Thoracic aorta (tissue), 2 donors: ENCODE measurements at places on chromosomes 7 and 10.
A peak's percentile ranks its signal among the peaks of the same experiment; 100 is the strongest.

DNA sequence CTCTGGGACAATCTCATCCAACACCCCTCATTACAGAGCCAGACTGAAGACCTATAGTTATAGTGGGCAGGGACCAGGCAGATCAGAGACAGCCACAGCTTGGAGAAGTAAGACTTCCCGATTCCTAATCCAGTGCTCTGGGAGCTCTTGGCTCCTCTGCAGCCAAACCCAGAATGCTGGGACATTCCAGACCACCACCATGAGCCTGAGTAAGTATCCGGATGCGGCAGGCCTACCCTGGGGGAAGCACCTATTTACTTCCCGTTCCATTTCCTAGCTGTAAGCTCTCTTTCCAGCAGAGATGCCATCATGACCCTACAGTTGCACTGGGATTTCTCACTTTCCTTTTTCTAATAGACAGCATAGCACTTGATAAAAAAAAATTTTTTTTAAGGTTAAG is 16.4 kb downstream of the HIP1 start:
- no peak for DNase-seq

- DNase-seq: no peak
Measured at GRCh38 chr7:99737726-99738125, 2.7 kb upstream of the CYP3A7 start.

GRCh38 chr10:5779730-5780129 is 33.5 kb downstream of the GDI2 start:
- no peak for DNase-seq

GRCh38 chr7:37549076-37549931 is 100.6 kb upstream of the ELMO1 start:
- DNase-seq: no peak

- no peak for DNase-seq
Measured at GRCh38 chr7:70458745-70459144, 673.2 kb upstream of the GALNT17 start.

DNA sequence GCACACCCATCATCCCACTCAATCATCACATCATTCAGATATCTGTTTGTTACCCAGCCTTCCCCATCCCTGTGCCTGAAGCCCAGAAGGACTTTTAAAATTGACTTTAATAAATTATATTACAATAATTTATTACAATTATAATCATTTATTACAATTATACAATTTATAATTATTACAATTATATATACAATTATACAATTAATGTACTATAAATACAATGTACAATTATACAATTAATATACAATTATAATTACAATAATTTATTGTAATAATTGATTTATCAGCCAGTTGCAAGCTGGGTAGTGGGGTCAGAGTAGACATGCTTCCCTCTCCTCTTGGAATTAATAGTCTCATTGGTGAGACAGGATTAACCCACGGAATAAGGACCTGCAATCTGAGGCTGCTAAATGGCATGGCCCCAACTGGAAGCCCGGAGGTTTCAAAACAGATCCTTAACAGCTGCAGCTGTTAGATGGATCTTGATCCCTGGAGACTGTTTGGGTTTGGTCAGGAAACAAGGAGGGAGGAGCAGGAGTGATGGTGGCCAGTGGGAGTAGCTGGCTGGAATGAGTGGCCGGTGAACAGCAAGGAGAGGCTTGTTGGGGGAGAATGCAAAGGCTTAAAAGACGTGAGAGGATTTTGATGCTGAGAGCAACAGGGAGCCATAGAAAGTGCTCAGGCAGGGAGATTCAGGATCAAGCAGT is 402.8 kb upstream of the PODXL start:
- no peak for DNase-seq

- no peak for DNase-seq
Measured at GRCh38 chr7:151312831-151313809, 28.5 kb upstream of the NUB1 start.

- DNase-seq: no peak
Measured at GRCh38 chr10:88184543-88185297, 321.3 kb downstream of the PTEN start.

- DNase-seq: no peak
Measured at GRCh38 chr7:44167920-44168319, 21.3 kb downstream of the GCK start.

DNA sequence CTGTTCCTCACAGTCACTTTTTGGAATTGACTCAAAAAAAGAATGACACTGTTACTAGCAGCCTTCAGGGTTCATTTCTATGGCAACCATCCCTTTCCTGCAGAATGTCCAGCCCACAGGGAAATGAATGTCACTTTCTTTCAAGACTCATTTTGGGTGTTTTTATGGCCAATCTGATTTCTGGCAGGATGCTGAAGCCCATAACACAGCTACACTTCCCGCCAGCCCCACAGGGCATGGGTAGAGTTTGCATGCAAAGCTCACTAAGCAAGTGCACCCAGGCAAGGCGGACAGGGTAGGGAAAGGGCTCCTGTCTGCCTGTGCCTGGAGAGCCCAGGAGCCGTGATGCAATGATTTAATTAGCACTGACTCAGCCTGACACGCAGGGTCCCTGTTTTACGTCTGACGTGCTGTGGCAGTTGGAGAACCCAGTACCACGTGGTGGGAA is 26.1 kb upstream of the GPAM start:
- DNase-seq: no peak

GRCh38 chr10:101006593-101007098 is 7.0 kb downstream of the LZTS2 start:
- no peak for DNase-seq

DNA sequence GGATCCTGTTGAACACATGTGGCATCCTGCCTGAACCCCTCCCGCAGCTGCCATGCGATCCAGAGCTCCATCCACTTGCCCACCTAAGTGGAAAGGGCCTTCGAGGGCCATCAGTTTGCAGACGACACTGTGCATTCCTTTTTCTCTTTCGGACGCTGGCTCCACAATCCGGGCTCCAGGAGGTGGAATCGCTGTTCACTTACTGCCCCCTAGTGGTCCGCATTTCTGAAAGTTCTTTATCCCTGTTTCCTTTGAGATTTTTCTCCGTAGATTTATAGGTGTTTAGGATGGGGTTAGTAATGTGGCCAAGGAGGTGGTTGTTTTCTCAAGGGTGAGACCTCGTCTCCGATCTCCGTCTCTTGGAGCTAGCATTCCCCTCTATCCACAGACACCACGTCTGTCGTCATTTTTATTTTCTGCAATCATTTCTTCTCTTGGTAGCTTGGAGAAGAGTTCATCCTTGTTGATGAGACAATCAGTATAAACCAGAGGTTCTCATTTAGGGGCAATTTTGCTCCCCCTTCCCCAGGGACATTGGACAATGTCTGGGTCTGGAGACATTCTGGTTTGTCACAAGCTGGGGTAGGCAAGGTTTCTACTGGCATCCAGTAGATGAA is 204.6 kb downstream of the ARHGAP21 start:
- no peak for DNase-seq

DNA sequence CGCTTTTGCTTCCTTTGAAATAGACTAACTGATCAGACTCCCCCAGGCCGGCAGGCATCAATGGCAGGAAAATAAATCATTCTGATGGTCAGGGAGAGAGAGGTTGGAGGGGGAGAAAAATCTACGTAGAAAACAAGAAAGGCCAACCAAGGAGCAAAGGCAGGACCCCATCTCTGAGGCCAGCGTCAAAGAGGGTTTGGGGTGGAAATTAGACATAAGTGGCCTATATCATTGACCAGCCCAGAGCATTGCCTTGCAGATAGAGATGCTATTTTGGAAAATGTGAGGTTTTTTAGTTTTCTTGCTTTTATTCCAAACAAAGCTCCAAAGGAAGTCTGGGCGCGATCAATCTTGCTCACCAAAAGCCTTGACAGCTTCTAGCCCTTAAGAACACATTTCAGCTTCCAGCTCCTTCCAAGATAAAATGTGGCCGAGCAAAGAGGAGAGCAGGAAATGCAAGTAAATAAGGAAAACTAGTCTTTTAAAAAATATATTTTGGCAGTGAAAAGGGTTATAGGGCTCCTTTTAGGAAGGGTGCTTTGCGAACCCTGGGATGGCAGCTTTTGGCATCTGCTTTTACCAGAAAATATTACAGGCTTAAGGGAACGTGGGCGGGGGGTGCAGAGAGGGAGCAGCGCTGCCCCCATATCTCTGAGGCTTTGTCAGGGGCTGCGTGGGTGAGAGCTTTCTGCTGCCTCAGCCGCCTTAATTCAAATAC is 2.0 kb upstream of the HOXA2 start:
- no peak for DNase-seq

DNA sequence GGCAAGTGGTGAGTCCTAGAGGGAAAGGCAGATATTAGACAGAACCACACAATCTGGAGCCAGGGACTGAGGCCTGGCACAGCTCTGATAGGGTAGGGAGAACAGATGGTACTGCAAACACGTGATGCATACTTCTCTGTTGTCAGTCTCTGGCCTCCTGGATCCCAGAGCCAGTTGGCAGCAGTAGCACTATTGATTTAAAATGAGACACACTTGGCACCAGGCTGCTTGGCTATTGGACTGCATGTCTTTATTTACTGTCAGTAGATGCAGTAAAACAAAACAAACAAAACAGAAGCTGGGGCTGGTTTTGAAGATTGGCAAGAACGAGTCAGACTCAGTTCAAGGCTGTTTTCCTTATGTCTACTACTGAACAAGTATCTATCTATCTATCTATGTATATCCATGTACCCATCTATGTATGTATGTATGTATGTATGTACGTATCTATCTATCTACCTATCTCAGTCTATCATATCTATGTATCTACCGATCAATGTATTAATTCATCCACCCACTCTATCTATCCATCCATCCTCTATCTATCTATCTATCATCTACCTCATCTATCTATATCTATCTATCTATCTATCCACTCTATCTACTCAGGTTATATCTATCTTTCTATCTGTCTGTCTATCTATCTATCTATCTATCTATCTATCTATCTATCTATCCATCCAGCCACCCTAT is 23.4 kb upstream of the MGAM2 start:
- DNase-seq: no peak

- no peak for DNase-seq
Measured at GRCh38 chr7:16271990-16272665, 149.2 kb downstream of the CRPPA start.

DNA sequence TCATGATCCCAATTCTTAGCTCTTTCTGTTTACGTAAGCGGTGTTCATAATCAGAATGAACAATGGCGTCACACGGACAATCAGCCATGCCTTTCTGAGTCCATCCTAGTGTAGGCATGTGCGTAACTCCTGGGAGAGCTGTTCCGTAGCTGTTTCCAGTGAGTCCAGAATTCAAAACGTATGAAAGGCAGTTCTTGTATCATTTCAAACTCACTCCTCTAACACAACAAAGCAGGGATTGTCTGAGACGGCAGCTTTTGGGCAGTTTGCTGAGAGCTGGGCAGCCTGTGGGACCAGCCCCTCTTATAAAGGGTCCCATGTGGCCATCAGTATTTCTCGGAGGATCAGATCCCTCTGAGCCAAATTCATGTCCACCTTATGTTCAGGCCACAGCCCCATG is 43.4 kb downstream of the PSPH start:
- DNase-seq: no peak

DNA sequence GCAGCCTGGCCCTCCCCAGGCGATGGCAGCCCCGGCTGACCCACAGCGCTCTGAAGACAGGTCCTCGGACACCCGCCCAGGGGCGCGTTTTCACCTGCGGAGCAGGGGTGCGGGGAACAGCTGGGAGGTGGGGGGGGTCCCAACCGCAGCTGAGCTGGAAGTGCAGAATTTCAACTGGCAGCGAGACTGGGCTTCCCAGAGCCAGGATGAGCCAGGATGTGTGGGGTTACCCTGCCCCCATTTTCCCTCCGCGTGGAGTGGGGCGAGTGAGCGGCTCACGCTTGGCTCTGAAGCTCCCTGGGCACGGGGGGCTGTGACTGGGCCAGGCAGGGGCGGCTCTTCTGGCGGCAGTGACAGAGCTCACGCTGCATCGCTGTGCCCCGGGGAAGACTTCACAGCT is 70.2 kb downstream of the DNAJB6 start:
- no peak for DNase-seq

- no peak for DNase-seq
Measured at GRCh38 chr7:27442455-27442854, 199.9 kb downstream of the EVX1 start.

DNA sequence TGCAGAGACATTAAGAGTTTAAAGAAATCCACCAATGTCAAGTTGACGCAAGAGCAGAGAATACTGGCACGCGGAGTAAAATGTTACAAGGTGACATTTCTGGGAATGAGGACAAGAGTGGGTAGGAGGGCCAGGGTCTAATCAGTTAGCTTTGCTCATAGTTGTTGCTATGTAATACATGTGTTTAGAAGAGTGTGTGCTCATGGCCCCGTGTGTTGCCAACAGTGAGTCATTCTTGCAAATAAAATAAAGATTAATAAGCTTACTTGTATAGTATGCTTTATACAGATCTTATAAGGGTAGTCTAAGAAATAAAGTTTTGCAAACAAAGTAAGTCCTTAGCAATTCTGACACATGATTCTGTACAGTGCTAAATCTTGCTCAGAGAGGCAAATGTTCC is 64.5 kb downstream of the DNMBP start:
- DNase-seq: peak; percentile 15

GRCh38 chr7:86989407-86989806 is 70.0 kb downstream of the ELAPOR2 start:
- no peak for DNase-seq

DNA sequence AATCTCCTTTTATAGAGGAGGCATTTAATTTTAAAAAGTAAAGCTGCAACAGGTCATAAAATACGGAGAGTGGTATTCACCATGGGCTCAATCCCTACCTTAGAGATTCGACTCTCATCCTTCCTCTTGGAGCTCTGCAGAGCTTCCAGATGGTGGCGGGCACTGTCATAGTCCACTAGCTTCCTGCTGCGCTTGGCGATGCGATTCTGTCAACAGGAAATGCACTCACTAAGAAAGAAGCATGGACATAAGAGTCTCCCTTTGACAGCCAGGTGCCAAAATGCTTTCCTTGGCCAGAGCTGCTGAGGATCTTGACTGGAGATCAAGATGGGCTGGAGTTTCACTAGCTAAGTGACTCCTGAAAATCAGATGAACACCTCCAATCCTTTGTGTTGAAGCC is 154.4 kb downstream of the AMPH start:
- no peak for DNase-seq

DNA sequence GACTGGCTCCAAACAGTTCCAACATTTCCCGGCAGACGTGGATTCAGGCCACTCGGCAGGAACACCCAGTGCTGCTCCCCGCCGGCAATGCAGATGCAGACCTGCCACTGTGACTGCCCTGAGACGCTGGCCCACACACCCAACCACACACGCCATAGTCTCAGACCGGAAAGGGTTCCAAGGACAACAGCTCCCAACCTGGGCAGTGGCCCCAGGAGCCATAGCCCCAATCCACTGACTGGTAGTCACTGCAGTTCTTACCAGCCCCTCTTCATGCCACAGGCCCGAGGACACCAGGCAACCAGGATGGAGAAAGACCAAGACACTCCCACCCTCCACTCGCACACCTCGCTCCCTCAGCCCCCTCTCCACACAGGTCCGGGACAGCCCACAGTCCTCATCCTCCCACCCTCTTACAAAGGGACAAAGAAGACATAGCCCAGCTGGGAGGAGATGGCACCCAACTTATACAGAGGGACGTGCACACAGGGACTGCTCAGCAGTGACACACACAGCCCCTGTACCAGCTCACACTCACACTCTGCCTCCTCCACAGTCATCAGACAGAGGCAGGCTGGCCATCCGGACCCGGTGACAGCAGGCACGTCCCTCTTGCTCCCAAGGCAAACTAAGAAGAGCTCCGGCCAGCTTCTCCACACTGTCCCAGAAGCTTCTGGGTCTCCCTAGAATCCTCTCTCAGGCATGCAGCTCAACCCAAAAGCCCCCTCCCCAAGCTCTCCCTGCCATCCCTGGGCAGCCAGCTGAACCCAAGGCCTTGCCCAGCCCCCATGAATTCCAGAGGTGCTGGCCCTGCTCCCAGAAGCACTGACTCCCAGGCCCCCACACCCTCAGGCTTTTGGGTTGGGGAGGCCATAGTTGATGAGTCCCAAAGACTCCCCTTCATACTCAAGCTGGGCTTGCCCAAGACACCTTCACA is 24.8 kb downstream of the KCNH2 start:
- DNase-seq: no peak
